ENCODE measurements at places on chromosomes 6 and 20.
A peak's percentile ranks its signal among the peaks of the same experiment; 100 is the strongest.

DNA sequence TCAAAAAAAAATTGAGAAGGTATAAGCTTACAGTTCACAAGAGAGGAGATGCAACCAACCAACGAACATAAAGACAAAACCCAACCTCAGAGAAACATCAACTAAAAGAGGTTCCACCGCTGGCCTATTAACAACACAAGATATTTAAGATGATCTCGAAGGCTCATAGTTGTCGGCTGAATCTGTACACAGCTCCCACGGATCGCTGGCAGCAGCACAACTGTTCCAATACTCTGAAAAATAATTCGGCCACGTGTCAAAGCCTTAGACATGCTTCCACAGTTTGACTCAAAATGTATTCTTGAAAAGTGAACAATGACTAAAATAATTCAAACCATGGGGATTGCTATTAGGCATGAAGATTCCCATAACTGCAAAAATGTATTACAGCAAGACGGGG, 13.7 kb downstream of the EXOC2 start:
- DNase-seq: no peak

DNA sequence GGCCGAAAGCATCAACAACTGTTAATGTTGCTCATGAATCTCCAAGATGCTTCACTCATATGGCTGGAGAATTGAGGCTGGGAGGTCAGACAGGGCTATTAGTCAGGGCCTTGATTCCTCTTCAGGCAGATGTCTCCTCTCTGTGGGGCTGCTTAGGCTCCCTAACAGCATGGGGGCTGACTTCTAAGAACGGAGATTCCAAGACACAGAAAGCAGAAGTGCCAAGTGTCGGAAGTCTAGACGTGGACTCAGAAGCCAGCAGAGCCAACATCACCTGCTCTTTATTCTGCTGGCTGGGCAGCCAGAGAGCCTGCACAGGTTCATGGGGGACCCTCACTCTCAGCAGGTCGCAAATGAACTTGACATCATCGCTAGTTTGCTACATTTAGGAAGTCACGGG, 279.8 kb downstream of the CDH26 start:
- no peak for DNase-seq

DNA sequence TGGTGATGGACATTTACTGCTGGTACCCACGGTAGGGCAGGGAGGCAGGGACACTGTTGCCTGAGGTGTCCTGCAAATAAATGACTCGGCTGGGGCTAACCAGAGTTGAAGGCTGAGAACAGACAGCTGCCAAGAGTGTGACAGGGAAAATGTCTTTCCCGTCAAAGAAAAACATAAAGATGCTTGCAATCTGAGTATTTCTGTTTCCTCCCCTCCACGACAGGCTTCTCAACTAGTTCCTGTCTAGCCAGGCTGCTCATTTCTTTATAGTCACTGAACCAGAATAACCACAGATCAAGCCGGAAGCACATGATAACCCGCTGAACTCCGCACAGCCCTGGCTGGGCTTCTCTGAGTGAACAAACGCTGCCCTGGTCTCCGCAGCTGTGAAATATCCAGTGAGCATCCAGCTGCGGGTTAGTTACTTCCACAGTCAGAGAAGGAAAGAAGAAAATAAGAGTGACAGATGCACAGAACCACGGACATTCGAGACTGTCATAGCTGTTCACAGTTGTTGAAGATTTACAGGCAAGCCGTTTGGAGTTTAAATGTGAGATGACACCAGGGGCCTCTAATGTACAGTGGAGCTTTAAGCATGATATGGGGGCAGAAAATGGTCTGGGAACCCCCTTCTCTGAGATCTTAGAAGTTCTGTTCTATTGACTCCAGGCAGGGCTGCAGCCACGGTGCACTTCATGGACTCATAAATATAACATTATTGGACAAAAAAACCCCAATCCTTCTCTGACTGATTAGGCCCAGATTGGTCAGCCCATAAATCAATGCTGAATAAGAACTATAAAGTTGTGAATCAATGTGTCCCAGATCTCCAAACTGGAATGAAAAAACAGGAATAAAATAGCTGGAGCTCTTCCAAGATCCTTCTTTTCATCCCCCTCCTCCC, 299.9 kb upstream of the SUPT3H start:
- DNase-seq: no peak

GRCh38 chr6:147486683-147487082, 21.8 kb upstream of the SAMD5 start:
- DNase-seq: no peak

DNA sequence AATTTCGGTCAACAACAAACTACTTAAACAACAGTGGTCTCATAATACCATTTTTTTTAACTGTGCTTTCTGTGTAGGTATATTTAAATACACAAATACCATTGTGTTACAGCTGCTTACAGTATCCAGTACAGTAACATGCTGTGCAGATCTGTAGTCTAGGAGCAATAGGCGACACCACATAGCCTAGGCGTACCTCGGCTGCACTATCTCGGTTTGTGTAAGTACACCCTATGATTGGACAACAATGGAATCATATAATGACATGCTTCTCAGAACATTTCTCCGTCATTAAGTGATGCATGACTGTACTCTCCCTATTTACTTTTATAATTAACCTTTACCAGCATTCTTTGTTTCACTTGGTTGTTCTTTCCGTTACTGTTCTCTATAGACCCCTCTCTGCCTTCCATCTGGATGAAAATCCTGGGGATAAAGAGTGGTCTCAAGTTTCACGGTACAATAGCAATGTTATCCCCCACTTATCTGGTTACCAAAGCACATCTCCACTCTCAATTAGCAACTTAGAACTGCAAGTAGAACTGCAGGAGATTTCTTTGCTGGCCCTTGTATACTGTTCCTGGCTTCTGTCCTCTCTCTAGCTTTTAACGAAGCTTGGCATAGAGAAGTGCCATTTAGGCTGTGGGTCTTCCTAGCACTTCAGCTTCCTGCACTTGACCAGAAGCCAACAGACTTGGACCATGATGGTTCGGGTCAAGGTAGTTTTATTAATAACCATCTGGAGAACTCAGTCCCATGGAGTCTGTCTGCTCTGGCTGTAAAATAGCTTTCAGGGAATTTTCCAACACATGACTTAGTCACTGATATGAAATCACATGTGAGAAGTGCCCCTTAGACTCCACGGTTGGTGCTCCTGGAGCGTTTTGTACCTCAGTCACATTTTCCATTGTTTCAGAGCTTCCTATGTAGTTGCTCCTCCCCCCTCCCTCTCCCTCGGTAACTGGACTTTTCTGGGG, 80.4 kb upstream of the POPDC3 start:
- peak; percentile 36 for DNase-seq

DNA sequence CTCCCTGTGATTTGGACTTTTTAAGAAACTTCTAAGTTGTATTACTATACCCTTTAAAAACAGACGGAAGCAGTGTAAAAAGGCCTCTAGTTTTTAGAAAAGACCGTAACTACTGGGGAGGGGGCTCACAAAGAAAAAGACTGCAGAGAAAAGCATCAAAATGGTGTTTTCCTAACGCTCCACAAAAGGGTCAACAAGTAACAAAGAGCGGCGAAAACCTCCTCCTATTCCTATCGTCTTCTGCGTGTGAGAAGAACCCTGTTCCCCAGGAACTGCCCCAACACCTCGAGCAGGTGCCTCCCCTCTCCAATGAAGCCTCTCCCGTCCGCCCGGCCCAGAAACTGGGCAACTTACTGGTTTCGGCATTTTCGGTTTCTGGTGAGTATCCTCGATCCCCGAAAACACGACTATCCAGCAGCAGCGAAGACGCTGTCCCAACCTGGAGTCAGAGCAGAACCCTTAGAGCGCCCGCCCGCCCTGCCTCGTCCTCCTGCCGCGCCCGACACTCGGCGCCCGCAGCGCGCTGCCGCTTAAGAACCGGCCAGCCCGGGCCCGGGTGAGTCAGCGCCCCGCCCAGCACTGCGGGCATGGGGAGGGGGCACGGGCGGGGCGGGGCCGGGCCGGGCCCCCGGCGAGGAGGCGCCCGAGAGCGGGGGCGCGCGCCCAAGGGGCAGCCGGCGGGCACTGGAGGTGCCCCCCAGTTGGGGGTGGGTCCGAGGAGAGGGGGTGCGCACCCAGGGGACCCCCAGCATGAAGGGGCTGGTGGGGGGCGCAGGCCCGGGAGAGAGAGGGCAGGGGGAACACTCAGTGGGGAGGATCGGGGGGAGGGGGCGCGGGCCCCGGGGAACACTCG, 1.2 kb downstream of the EZR start:
- DNase-seq: peak; percentile 71

Data from neuronal stem cell (in vitro differentiated cells).